ENCODE measurements at places on chromosomes 5 and 9. TPM values are rescaled to one million over a fixed set of nuclear protein-coding genes. Genes with fewer than 3 reads are reported as not detected.

The OTP gene
- polyA plus RNA-seq: not detected

The PTGS1 gene
- polyA plus RNA-seq: 3.7 TPM

The DNAI1 gene
- polyA plus RNA-seq: 1.4 TPM

The IL9 gene
- polyA plus RNA-seq: not detected

The EGFLAM gene
- 14.3 TPM for polyA plus RNA-seq

The GALNT12 gene
- polyA plus RNA-seq: 16.2 TPM

The MLANA gene
- 1.1 TPM for polyA plus RNA-seq

The ANKS6 gene
- polyA plus RNA-seq: 25.7 TPM

The SLCO4C1 gene
- 1.9 TPM for polyA plus RNA-seq

The ERGIC1 gene
- 112 TPM for polyA plus RNA-seq

The TRIM14 gene
- 9.6 TPM for polyA plus RNA-seq
